Ovary (tissue), 10 donors: ENCODE measurements at places on chromosomes 5 and 9. TPM values are rescaled to one million over a fixed set of nuclear protein-coding genes. Genes with fewer than 3 reads are reported as not detected.

DNA sequence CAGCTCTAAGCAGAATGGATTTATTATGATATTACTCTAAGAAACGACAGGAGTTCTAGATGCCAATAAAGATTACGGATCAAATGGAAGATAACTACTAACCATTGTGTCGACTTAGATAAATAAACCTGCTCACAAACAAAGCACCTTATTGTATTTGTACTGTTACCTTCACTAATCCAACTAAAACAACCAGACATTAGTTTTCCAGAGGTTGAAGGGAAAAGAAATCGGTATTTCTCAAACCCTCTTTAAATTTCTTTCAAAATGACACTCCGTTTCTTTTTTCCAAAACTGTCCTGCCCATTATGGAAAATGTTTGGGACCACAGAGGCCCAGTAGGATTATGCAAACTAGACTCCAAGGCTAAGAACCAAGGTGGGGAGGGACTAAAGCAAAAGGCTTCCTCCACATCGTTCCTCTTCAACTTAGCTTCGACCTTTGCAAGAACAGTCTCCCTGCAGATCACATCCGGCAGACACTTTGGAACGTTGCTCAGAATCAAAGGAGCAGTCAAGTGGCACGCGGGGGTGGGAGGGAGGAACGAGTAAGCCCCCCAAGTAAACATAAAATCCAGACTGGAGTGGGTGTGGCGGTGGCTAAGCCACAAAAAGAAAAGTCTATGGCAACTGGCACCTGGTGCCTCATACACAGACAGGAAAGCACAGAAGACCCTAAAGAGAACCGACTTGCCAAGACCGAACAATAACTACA, 2.7 kb downstream of the MLLT3 start:
- DNase-seq, result no peak

GRCh38 chr9:99101812-99102211, 3.1 kb upstream of the TGFBR1 start:
- no peak for DNase-seq

DNA sequence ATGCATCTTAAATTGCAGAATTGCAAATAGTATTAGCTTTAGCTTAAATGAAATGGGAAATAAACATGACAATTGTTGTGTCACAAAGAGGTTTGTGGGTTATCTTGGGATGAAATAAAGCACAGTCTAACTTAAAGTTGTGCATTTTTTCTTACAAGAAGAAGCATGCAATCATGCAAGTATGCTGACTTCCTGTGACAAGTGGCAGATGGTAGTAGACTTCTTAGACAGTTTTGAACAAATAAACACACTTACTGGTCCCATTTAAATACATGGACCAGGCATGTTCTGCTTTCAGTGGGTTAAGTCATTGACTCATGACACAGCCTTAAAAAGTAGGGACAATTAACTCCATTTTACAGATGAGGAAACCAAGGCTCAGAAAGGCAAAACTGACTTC, 15.9 kb upstream of the C5orf63 start:
- DNase-seq, result no peak

GRCh38 chr9:93079371-93079770, 16.6 kb upstream of the CARD19 start:
- peak; percentile 11 for DNase-seq

GRCh38 chr9:91159664-91160121, 202.0 kb downstream of the AUH start:
- DNase-seq, result peak; percentile 48

GRCh38 chr5:67173959-67174358, 22.6 kb downstream of the CD180 start:
- no peak for DNase-seq

GRCh38 chr9:33782395-33783152, 12.8 kb upstream of the PRSS3 start:
- DNase-seq, result no peak

DNA sequence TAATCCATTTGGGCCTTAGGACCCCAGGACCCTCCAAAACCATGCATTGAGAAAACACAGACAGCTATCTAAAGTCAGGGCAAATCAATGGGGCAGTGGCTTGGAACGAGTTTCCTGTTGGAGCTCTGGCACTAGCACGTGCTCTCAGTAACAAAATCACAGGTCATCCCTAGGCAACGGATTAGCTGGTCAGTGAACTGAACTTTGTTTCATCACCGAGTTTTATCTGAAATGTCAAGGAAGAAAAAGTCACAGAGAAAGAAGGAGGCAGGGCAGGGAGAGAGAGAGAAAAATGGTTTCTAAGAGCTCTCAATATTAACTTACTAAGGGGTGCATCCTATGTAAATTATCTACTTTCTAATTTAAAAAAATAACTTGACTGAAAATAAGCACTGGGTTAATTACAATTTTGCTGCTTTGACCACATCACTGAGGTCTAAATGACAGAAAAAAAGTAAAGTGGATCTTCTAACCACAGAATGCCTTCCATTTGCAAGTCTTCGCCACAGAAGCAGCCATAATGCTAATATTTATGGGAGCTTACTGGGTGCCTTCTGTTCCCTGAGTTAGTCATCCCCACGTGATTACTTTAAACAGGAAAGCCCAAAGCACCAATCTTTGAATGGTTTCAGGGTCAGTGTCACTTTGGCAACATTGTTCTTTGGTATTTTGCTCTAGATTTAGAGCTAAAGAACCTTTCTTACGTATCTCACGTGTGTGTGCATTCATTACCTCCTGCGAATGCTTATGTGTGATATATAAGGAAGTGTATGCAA, 503.9 kb downstream of the RASEF start:
- no peak for DNase-seq

GRCh38 chr5:36277521-36278176, 24.1 kb downstream of the RANBP3L start:
- no peak for DNase-seq

- DNase-seq, result no peak
These were observed 33.9 kb downstream of the HRH2 start for GRCh38 chr5:175691761-175692160.

- DNase-seq, result no peak
These were observed 360.2 kb downstream of the HCN1 start for GRCh38 chr5:45335978-45336377.

- DNase-seq, result no peak
These were observed 396.1 kb upstream of the CCNG1 start for GRCh38 chr5:163041254-163041653.

DNA sequence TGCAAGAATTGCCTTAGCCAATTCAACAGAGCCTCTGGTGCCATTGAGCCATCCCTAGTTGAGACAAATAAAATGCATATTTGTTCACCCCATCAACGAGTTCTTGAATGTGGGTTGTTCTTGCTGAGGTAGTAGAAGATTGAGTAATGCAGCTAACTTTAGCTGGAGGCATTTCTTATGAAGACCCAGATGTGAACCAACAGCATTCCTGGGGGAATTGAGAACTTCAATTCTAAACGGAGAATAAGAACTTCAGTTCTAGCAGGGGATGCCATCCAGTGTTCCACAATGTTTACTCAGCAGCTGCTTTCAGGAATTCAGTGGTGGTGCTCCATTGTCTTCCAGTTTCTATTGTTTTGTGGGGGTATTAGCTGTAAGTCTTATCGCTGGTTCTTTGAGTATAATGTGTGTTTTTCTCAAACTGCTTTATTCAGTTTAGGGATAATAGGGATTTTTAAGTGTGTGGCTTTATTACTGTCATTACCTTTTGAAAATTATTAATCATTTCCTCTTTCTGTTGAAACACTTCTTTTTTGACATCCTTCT, 1968.2 kb upstream of the NUDT12 start:
- DNase-seq, result no peak

GRCh38 chr9:70601000-70601951, 186.8 kb upstream of the KLF9 start:
- DNase-seq, result peak; percentile 97

DNA sequence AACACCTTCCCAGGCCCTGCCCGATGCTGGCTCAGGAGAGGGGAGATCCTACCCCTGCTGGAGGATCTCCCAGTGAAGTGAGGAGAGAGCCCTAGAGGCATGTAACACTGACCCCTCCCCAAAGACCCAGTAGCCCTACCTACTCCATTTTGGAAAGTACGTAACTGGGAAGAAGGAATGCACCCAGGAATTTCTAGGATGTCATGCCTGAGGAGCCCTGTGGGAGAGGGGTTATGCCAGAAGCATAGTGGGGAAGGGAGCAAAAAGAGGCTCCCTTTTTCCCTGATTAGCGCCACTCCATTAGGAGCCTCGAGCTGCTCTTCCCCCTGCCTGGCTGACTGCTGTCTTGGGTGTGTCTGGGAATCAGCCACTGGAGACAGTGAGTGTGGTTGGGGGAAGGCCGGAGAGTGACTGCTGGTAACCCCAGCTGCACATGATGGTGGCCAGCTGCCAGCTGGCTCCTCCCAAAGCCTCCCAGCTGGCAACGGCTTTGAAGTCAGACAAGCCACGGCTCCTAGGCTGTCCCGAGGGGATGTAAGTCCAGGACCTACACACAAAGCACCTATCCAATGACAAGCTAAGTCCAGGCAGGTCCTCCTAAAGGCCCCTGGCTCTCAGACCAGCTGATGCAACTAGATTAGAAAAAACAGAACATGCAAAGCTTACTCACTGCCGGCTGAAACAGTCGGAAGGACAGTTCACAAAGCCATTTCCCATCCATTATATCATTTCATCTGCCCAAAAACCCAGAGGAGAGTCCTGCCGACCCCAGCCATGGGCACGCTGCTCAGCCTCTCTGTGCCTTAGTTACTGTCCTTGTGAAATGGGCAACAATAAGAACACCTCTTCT, 136.5 kb upstream of the ABCA1 start:
- DNase-seq, result peak; percentile 91

DNA sequence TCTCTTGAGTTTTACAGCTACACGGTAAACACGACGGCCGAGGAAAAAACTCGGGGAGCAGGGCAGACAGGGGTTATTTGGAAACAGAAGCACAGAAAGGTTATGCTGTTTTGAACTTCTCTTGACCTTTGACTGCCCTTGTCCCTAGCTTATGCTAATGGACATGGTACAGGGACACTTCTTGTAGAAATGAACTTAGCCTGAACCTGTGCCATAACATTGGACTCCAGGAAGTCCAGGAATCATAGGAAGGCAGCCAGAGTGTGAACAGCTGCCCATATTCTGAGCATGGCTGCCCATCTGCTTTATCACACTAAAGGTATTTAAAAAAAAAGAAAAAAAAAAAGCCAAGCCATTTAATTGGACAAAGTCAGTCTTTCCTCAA, 46.1 kb downstream of the NR6A1 start:
- DNase-seq, result no peak

DNA sequence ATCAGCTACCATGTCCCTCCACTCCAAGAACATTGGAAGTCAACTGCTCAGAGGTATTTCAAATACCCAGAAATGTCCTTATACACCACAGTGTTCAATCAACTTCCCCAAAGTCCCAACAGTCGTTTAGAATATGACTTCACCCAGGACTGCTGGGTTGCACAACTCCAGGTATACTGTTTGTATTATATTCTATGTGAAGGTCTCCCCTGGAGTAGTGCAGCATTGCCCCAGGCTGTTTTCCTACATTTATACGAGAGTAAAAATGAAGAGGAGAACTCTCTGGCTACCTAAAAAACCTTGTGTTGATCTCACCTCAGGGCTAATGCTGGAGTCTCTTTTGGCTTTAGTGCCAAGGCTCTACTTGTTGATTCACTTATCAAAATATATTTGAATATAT, 183.6 kb upstream of the MAP3K1 start:
- no peak for DNase-seq

DNA sequence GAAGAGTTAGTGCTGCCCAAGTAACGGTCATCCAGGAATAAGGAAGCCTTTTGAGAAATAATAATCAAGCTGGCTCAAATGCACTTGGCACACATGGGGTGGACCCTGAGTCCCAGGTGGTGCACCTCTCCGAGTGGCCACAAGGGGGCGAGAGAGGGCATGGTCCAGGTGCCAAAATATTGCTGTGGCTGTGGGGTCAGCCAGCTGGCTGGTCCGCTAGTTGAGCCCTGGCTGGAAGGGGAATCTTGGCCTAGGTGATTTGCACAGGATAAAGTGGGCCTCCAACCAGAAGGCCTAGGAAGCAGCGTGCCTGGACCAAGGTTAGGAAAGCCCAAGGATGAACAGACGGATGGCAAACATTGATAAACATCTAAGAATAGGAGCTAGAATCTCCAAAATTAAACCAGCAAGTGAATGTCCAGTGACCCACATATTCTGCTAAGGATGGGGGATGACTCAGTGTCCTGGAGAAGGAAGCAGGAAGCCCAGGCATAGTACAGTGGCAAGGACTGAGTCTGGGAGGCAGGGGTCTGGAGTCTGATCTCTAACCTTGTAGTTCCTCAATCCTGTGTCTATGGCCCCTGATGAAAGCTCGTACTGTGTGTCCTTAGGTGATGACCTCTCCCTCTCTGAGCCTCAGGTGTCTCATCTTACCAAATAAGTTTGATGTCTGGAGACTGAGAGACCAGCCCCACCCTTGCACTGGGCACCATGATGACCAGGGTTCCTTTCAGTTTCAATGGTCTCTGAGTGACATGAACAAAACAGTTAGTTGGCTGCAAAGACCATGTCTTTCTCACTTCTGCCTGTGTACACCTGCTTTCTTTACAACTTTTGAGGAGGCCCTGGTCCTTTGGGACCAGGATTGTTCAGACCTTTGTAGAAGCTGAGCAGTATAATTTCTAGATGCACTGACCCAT, 19.2 kb upstream of the SHB start:
- peak; percentile 76 for DNase-seq

GRCh38 chr5:109939116-109939682, 249.5 kb downstream of the MAN2A1 start:
- no peak for DNase-seq

GRCh38 chr9:126893079-126893478, 21.5 kb upstream of the RALGPS1 start:
- DNase-seq, result no peak

DNA sequence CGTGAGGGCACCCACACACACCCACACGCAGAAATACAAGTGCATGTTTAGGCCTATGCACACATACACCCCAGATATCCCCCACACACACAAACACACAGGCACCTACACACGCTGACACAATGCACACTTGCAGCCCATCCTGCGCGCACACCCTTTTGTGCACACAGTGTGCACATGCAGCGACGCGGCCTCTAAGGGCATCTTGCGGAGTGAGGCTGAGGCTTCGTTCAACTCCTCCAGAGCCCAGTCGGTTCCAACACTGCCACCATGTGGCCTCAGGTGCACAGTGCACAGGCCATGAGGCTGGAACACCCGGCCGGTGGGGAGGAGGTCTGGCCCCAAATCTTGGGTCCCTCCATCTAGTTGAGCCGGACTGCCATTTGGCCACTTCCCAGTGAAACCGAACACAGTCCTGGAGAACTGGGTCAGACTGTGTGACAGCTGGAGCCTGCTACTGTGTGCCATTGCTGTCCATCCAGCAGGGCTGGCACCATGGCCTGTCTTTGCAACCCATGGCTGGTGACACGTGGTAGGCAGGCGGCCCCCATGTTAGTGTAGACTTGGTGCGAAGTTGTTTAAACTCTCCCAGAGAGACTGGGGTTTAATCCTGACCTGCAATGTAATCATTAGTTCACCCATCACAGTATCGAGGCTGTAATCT, 97.7 kb upstream of the MVB12B start:
- peak; percentile 77 for DNase-seq

The CDKN2B-AS1 gene
- 1.0 TPM for total RNA-seq

The PCDHB8 gene
- total RNA-seq, result 1.2 TPM

The VPS13A gene
- 12.7 TPM for total RNA-seq

The FAM151B gene
- 2.4 TPM for total RNA-seq

The MEIKIN gene
- total RNA-seq, result not detected

The ZNG1A gene
- 35.1 TPM for total RNA-seq

The TLR4 gene
- total RNA-seq, result 9.7 TPM

The PRDM9 gene
- not detected for total RNA-seq

The PTGS1 gene
- total RNA-seq, result 7.5 TPM

The ENTPD8 gene
- not detected for total RNA-seq

The SPINK7 gene
- total RNA-seq, result not detected

The TNFSF15 gene
- 0.32 TPM for total RNA-seq
